CD4-positive, alpha-beta T cell treated with Interleukin-6 at 100 ng/mL for 8 hours (primary cell): ENCODE measurements at places on chromosomes 11 and 22.

DNA sequence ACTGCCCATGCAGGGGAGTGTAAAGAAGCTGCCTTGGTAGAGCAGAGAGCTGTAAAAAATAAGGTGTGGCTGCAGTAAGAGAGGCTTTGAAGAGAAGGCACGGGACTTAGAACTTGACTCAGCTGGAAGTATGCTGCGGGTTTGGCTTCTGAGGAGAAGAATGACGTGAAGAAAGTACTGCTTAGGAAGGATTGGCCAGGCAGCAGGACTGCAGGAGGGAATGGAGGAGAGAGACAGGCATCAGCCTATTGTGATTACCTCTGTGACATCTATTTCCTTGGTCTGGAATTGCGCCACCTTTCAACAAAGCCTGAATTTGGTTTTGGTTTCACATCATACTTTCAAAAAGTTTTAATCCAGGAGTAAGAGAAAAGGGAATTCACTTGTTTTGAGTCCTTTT, 22.5 kb downstream of the PRRG4 start:
- DNase-seq = no peak

DNA sequence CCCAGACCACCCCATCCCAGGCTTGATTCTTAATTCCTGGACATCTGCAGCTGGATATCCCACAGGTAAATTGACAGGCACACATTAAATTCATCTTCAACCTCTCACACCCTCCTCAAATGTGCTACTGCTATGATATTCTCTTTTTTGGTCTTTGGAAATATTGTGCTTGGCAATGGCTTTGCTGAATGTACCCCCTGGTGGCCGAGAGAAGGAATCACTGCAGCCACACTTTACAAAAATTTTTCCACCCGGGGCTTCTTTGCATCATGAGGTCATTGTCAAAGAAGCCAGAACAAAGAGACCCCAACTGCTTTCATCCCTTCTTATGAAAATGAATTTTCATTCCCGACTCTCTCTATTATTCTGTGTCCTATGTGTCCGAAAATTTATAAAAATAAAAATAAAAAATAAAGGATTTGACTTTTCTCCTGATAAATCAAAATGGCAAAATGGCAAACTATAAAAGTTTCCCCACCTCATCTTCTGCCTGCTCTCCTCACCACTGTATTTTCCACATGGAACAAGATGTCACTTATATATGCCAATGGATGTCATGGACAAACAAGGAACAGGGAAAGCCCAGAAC, 15.0 kb upstream of the CYB5R2 start:
- peak; percentile 12 for DNase-seq

DNA sequence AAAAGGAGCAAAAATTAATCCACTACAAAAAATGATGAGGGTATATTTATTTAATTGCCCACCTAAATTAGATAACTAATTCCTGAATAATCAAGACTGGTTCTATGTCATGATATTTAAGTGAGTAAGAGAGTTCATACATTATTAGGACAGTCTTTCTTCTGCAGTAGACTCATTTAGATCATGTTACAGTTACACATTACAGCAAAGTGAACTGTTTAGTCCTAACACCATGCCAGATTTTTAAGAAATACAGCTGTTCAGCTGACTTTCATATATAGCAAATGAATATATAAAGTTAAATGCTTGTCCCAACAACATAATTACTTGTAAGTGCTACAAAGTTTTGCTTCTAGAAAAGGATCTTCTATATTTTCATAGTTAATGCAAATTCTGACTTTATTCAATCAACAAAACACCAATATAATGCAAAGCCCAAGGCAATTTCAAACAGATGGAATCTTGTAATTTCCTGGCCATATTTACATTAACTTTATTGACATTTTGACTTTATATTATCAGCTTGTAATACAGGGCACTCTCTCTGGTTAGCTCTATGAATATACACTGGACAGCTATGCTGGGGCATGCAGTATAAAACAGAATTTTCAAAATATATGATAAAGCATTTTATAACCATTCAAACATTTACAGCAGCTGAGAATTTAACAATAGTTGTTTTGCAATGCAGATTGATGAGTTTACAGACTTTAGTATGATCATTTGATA, 45.7 kb upstream of the TP53AIP1 start:
- no peak for DNase-seq

DNA sequence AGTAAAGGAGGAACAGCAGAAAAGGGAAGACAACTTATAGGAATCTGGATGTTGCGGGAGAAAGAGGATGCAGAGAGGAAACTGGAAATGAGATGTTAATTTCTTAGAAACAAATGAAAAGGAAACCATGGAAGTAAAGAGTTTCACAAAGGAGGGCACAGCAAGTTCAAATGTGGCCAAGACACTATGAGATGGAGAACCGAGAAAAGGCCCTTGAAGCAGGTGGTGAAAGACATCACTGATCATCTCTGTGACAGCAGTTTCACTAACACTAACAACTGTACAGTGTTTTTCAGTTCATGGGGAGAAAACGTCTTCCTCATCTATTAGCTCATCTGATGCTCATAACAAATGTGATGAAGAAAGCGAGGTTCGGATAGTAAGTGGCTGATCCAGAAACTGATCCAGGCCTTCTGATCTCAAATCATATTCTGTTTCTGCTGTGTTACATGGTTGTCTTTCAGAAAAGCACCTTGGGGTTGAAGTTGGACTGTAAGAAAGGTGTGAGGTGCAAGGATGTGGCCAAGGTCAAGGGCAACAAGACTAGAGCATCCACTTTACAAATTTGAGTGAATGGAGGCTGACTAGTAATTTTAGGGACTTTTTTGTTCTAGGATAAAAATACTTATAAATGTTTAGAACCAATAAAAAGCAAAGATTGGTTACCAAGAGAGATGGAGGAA, 492.1 kb upstream of the CADM1 start:
- DNase-seq = no peak

- DNase-seq = no peak
These were observed 144.6 kb upstream of the RASSF10 start for GRCh38 chr11:12864316-12865156.

DNA sequence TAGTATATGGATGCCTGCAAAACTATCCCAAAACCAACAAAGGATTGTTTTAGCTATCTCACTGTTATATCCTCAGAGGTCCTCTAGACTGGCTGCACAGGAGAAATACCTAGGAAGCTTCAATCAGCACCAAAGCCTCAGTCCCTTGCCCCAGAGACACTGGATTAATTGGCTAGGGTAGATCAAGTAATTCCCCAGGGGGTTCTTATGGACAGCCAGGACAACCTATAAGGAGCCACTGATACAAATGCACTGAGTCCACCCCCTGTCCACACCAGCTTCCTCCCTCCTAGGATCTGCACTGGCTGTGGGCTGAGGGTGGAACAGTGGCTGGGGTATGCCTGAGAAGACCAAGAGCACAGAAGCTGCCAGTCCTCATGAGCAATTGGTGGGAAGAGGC, 16.3 kb downstream of the ADORA2A start:
- DNase-seq = no peak

GRCh38 chr11:46222490-46223251, 54.8 kb upstream of the CREB3L1 start:
- DNase-seq = no peak

- DNase-seq = no peak
These were observed 62.1 kb upstream of the CADM1 start for GRCh38 chr11:115566180-115566764.

DNA sequence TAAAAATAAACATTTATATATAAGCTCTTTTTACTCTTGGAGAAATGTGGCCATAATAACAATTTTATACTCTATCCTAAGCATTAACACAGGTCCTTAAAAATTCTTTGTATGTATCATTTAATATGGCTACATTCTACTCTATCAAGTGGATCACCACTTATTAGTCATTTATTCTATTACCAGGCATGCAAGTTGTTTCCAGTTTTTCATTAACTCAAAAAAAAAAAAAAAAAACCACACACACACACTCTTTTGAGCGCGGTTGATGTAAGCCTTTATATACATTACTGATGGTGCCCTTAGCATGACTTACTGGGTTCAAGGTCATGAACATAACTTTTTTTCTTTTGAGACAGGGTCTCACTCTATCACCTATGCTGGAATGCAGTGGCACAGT, 47.1 kb upstream of the MICAL2 start:
- no peak for DNase-seq

GRCh38 chr22:20191000-20191515, 40.2 kb upstream of the CCDC188 start:
- no peak for DNase-seq

- DNase-seq = no peak
These were observed 84.1 kb downstream of the SLC1A2 start for GRCh38 chr11:35335226-35335625.

GRCh38 chr22:29815580-29815979, 22.5 kb downstream of the ASCC2 start:
- DNase-seq = no peak

- no peak for DNase-seq
These were observed 29.0 kb upstream of the TFIP11 start for GRCh38 chr22:26541167-26541819.

GRCh38 chr22:20844055-20845037, 14.3 kb downstream of the PI4KA start:
- no peak for DNase-seq

DNA sequence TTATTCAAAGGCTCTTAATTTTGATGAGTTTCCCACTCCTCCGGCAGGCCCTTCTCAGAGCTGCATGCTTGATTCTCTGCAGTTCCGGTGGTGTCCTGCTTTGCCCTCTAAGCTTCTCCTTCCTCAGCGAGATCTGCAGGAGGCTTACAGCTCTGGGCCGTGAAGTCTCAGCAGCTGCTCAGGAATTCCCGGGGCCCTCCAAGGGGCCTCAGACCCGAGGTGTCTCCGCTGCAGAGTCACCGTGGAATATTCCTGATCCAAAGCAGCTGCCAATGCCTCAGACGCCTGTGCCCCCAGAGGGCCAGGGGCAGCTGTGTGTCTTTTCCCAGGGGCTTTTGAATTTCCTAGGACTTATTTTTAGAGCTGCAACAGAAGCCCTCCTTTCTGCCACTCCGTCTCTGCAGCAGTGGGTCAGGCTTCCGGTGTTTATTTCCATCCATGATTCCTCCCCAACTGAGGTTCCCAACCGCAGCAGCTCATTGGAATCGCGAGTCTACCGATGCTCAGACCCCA, 37.2 kb downstream of the RPS6KA4 start:
- no peak for DNase-seq

- no peak for DNase-seq
These were observed 23.0 kb upstream of the ZDHHC13 start for GRCh38 chr11:19093976-19094375.

DNA sequence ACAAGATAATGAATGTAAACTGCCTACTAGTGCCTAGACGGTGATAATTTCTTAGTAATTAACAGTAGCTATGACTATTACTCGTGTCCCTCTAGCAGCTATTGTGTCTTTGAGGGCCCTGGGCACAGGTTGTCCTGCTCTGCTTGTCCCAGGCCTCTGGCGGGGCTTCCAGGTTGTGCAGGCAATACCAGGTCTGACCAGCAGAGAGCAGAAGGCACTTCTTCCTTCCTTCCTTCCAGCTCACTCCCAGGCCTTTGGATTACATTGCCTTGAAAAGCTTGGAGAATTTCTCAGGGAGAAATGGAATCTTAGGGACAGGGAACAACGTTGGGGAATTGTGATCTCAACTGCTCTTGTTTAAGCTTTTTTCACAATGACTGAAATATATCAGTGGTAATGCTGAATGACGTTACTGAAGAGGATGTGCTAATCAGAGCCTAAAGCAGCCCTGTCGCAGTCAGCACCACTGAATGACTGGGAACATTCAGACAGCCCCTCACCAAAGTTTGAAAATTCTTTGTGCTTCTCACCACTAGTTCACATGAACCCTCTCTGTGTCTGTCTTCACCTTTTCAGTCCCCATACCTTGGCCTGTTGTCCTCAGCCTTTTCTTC, 8.4 kb upstream of the CCKBR start:
- peak; percentile 39 for DNase-seq

DNA sequence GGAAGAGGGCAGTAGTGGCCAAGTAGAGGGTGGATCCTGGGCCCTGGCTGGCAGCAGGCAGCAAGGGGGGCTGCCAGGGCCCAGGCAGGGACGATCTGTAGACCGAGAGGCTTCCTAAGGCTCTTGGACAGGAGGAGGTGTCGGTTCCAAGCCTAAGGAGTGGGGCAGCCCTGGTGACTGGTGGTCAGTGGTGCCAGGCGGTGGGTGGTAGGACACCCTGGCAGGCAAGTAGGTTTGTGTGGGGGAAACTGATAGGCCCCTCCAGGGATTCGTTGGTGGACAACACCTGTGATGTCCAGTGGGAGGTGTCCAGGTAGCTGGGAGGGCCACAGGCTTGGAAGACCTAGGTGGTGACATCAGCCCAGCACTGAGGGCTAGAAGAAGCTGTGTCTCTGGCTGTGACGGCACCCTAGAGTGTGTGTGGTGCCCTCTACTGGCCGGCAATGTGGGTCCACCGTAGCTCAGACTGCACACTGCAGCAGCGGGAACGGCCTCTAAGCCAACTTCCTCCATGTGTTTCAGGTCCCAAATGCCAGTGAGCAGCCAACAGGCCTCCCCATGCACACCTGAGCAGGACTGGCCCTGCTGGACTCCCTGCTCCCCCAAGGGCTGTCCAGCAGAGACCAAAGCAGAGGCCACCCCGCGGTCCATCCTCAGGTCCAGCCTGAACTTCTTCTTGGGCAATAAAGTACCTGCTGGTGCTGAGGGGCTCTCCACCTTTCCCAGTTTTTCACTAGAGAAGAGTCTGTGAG, 9.4 kb upstream of the SAMM50 start:
- DNase-seq = peak; percentile 54

- DNase-seq = no peak
These were observed 858 bp downstream of the OAF start for GRCh38 chr11:120211522-120212258.

DNA sequence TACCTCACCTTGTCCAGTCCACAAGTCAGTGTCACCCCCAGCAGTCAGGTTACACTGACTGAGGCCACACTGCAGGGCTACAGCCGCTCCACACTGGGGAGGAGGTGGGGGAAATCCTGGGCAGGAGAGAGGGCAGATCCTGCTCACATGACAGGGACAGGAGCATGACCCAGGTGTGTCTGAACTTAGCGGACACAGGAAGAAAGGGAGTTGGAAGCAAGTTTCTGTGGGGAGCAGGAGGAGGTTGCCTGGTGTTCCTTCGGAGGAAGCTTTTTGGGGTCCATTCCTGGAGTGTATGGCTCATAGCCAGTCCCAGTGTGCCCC, 5.9 kb downstream of the MMP11 start:
- DNase-seq = no peak

GRCh38 chr11:64252003-64252872, 908 bp downstream of the PLCB3 start:
- no peak for DNase-seq
